ENCODE measurements at places on chromosomes 5 and 9.

DNA sequence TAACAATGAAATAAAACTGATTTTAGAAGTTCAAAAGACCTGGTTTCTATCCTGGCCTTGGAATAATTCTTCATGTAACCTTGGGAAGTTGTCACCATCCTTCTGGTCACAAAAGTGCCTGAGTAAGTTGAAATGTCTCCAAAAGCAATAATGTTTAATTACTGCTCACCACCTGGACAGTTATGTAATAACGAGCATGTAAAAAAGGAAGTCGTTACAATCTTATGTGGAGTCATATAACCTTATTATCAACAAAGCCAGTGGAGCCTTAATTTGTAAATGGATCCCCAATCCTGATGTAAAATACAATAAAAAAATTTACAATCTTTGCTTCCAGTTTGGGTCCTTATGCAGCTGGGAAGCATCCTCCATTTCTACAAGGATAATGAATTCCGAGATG lies 64.2 kb upstream of the GPR151 start:
- DNase-seq = no peak

DNA sequence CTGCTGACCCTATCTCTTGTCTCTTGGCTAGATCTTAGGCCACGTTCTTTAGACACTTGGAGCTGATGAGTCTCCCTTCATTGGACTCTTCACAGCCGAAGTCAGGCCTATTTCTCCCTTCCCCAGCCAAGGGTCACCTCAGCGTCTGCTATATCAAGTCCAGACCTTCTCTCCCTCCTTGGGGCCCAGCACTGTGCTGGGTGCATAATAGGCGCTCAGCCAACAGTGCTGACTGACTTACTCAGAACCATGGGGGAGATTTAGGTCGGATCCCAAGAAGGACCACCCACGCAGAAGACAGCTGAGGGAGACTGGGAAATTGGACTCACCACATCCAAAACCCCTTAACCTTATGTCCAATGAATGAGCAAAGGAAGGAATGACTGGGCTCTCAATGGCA lies 5.6 kb upstream of the AMBP start:
- no peak for DNase-seq

GRCh38 chr9:71986900-71987299 lies 73.5 kb downstream of the C9orf57 start:
- no peak for DNase-seq

DNA sequence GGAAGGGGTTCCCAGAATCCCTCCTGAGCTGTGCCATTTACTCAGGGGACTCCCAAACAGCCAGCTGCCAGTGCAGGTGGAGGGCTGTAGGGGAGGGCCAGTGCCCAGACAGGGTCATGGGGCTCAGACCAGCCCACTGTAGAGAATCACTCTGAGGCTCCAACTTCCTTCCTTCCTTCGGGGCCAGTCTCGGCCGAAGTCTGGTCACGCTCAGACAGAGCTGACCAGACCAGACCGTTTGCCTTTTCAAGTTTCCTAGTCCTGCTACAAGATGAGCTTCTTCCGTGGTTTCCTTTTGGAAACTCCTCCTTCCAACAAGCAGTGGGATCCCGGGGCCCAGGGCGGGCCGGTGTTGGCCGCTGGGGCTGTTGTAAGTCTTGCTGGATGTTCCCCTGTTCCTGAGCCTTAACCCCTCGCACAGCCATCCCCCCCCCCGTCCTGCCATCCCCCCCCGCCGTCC lies 52.6 kb downstream of the SAR1B start:
- no peak for DNase-seq

DNA sequence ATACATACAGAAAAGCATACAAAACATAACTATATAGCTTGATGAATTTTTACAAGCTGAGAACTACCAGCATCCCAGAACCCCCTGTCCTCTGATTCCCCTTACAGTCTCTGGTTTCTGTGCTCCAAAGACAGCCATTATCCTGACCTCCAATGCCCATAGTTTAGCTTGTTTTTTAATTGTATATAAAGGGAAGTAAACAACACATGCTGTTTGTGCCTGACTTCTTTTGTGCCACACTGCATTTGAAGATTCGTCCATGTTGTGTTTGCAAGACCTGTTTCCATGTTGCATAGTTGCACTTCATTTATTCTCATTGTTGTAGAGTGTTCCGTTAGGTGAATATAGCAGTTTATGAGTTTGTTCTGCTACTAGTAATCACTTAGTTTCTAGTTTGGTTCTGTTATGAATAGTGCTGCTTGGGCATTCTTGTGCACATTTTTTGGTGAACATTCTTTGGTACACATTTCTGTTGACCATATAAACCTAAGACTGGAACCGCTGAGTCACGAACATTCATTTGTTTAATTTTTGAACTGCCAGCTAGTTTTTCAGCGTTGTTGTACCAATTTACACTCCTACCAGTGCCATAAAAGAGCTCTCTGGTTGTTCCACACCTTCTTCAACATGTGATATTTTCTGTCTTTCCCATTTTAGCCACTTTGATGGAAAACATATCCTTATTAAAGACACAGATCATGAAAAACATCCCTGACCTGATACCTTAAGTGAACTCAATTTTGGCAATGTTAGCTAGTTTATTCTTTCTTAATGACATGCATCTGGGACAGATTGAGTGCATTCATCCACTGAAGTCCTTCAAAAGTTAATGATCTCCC lies 78.1 kb upstream of the ANXA1 start:
- DNase-seq = no peak

- peak; percentile 0 for DNase-seq
Observed at GRCh38 chr5:87780831-87781760, 368.4 kb upstream of the CCNH start.

DNA sequence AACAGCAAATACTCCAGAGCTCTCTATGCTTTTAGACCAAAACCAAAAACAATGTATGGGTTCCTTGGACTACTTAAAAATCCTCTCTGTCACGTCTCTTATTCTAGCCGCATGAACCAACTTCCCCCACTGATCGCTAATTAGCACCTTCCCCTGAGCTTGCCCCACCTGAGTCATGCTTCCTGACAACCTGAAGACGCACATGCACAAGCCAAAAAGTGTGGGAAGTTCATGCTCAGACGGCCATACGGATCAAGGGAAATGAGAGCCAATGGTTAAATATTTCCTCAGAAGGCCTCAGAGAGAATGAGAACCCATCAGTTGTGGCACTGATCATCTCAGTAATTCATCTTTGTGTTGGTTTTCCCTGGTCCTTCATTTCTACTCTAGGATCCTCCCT lies 199.7 kb downstream of the BNC2 start:
- DNase-seq = no peak

DNA sequence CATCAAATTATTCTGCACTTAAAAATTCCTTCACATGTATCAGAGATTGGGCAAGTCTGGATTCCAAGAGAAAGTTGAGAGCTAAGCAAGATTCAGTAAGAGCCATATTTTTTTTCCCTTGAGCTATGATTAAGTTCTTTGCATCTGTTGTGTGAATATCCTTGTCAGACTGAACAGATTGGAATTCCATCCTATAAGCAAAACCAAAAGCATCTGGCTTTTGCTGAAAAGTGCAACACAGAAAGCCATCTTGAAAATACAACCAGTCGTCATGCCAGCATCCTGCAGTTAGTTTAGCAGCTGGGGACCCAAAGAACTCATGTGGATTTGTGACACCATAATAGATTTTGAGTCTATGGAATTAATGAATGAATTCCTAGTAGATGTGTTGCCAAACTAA lies 316.9 kb downstream of the MTRR start:
- DNase-seq = no peak

GRCh38 chr5:6676702-6677101 lies 36.5 kb upstream of the TENT4A start:
- DNase-seq = no peak

DNA sequence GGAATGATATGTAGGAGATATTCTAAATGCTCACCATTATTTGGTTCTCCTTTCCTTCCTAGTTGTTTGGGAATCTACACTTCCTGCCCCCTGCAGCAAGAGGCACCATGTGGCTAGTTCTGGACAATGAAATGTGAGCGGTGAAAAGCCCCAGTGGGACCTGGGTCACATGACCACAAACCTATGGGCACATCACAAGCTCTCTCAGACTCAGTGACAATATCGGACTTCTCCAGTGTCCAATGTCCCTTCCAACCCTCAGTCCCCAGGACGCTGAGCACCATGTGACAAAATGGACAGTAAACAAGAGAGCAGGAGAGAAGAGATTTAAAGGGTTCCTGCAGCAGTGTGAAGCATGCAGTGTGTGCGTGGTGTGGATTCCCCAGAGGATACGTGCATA lies 44.6 kb upstream of the FOXE1 start:
- DNase-seq = no peak

GRCh38 chr9:78905986-78906755 lies 609.2 kb downstream of the PSAT1 start:
- no peak for DNase-seq

GRCh38 chr9:116860509-116861120 lies 173.5 kb downstream of the TRIM32 start:
- DNase-seq = no peak

- DNase-seq = no peak
Observed at GRCh38 chr9:116144038-116144437, 9.6 kb upstream of the PAPPA start.

GRCh38 chr5:111720333-111720890 lies 36.6 kb downstream of the NREP start:
- no peak for DNase-seq

- no peak for DNase-seq
Observed at GRCh38 chr5:73233461-73234203, 60.6 kb downstream of the TMEM174 start.

- DNase-seq = no peak
Observed at GRCh38 chr5:39475159-39475571, 50.4 kb upstream of the DAB2 start.

- DNase-seq = no peak
Observed at GRCh38 chr5:72478684-72479083, 28.5 kb downstream of the ZNF366 start.

GRCh38 chr5:141570655-141571054 lies 48.1 kb downstream of the DIAPH1 start:
- no peak for DNase-seq

DNA sequence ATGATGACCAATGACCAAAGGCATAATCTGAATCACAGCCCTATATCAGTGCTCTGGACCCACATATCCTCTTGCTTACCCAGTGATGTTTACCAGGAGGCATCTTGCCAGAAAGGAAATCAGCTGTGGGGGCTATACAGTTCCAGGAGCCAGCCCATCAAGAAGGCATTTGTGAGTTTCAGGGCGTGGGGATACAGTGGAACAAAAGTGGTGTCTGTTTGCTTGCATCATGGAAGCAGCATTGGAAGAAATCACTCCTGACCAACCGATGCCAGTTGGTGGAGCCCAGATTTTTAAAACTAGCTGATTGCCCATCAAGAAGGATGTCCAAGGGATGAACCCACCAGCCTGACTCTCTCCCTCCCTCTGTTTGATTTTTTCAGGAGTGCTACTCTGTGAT lies 106.5 kb upstream of the EGFLAM start:
- no peak for DNase-seq

DNA sequence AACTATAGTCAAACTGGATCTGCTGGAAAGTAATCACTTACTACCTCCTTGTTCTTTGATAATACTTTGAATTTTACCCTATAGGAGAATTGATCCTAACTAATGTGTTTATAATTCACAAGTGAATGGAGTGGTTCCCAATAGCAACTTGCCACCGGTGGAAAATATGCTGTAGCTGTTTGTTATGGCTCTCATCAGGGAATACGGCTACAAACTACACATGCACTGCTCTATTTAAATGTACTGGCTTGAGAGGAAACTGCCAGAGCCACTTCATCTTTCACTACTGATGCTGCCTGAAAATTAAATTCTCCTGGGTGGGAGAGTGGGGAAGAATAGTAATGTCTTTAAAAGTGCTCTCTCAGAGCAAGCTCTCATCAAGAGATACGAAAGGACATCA lies 448.5 kb upstream of the GRAMD2B start:
- DNase-seq = no peak

GRCh38 chr5:148839960-148840359 lies 13.5 kb downstream of the ADRB2 start:
- no peak for DNase-seq

DNA sequence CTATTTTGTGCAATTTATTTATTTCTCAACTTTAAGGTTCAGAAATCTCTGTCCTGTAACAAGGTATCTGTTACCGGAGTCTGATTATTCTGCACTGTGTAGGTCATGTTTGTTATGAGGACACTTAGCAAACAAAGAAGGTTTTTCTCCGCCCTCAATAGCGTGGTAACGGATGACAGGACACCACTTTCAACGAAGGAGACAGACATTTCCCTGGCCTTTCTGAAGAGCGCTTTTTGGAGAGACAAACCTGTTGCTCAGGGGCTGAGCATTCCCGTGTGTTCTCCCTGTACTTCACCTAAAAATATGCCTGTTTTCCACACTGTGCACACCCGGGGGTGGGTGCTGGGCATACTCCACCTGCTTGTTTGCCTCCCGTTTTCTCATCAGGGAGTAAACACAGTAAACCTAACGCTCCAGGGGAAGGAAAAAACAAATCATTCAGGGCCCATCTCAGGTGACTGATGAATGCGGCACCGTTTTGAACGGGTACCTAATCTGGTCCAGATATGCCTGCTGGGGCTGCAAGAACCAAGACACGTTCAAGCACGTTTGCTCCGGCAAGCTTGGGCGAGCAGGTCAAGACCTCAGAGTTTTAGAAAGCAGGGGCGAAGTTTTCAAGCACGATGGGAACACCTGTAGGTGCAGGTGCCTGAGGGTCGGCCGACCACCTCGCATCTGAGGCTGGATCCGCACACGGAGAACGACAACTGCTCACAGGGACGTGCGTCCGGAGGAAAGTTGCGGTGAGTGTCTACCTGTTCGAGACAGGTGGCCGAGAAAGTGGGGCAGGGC lies 859 bp downstream of the RETREG1 start:
- no peak for DNase-seq

GRCh38 chr5:36657563-36657995 lies 51.2 kb downstream of the SLC1A3 start:
- DNase-seq = peak; percentile 14

DNA sequence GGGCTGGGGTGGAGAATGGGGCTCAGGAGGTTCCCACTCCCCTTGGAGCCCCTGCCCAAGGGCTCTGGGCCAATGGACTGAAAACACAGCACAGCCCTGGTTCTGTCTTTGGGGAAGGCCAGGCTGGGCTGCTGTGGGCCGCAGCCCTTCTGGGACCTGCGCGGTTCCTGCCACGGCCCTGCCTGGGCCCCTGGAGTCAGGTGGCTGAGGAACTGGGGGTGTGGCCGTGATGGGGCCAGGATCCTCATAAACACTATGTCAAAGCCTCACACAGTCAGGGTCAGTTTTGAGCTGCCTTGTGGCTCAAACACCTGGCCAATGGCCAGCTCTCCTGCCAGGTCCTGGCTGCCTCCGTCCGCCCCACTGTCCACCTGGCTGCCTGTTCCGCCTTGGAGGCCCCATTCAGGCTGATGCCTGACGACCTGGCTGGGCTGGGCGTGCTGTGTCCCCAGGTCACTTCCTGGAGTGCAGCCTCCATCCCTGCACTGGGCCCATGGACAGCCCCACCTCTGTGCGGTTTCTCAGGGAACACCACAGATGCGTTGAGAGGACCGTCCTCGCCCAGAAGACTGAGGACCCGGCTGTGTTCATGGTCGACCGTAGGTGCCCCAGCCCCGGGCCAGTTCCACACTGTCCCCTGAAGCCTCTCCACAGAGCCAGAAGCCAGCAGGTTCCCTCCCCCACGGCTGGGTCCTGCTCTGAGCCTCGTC lies 27.5 kb downstream of the PAEP start:
- DNase-seq = no peak

GRCh38 chr5:81355291-81356251 lies 38.4 kb downstream of the ACOT12 start:
- no peak for DNase-seq

All from esophagus squamous epithelium (tissue), 5 donors.